ENCODE measurements at places on chromosomes 4 and X. TPM values are rescaled to one million over a fixed set of nuclear protein-coding genes. Genes with fewer than 3 reads are reported as not detected.

The FHDC1 gene
- 0.21 TPM for total RNA-seq

DNA sequence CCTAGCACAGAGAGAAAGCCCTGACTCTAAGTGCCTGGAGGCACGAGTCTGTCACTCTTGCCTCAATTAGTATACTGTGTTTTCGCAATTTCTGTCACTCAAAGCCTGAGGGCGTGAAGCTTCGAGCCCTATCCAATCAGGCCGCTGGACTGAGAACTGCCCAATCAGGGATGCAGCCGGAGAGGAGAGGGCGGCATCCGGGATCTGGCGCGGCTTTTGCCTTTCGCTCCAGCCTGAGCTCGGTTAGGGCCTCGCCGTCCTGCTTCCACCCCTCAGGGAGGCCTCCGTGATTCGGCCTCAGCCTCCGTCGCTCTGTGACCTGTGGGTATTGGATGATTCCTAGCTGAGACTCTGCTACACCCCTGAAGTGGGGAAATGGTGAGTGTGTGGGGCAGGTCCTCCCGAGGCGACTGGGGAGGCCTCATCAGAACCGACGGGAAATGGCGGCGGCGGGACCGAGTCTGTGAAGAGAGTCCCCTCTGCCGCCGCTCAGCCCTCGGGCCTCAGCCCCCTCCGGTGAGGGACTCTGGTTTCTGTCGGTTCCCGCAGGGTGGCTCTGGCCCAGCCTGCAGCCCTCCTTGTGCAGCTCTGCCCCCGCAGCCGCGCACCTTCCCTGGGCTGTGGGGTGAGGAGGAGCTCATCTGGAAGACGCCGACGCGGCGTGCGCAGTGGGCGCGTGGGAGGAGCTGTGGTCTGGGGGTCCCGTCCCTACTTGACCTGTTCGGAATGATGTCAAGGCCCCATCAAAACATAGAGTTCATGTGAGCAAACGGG, 48.5 kb downstream of the ZNF141 start:
- no peak for DNase-seq

DNA sequence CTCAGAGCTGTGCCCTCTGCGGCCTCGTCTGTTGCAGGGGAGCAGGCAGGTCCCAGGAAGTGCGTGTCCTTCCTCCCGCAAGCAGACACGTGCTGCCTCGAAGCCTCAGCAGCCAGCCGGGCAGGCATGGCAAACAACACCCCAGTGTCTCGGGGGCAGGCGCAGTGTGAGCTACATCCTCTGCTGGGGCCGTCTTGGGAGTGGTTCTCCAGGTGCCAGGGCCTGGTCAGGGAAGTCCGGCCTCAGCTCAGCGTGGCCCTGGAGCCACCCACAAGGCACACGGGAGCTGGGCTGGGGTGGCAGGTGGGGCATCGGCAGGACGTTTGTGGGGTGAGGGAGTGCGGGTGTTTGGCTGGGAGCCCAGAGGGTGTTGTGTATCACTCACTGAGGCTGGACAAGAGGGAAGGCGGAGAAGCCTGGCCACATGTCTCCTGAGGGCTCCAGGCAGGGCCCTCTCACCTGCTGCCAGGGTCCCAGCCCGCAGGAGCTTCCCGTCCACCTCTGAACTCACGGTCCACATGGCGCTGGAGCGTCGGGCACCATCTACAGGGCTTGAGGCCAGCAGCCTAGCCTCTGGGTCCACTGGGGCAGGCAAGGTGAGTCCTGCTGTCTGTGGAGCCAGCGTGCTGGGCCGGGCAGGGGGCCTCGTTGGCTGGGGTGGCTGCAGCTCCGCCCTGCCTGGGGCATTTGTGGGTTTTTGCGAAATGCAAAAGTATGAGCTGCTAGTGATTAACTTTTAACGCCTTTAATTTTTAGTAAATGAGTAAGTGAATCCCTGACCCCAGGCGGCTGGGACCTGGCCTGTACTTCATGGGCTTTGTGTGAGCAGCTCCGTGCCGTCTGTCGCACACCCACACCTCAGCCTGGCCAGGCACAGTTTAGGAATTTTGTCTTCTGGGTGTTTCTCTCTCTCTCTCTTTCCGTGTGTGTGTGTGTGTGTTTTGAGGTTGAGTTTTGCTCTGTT, 17.3 kb upstream of the UVSSA start:
- DNase-seq, result no peak

The PRDM8 gene
- 5.3 TPM for total RNA-seq

DNA sequence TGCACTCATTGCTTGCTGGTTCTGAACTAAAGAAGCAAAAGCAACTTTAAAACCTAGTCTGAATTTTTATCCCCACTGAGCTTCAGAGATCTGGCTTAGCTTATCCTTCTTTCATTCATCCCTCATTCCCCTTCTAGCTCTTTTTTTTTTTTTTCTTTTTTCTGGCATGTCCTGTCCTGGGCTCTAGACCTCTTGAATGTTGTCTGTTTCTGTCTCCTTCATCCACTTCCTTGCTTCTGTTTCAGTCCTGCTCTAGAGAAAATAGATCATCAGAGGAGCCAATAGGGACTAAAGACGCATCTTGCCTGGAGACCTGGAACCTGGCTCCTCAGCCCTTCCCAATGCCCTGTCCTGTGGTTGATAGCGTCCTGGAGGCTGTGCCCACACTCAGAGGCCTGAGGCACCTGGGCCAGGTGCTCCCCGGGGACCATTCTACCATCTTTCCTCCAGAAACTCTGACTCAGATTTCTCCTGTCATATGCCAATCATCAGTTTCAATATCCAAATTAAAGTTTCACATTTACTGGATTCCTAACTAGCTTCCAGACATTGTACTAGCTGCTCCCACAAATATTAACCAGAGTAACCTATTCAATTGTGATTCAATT, 115.7 kb upstream of the GATB start:
- no peak for DNase-seq

GRCh38 chrX:78331708-78332107, 4.3 kb upstream of the CYSLTR1 start:
- DNase-seq, result no peak

DNA sequence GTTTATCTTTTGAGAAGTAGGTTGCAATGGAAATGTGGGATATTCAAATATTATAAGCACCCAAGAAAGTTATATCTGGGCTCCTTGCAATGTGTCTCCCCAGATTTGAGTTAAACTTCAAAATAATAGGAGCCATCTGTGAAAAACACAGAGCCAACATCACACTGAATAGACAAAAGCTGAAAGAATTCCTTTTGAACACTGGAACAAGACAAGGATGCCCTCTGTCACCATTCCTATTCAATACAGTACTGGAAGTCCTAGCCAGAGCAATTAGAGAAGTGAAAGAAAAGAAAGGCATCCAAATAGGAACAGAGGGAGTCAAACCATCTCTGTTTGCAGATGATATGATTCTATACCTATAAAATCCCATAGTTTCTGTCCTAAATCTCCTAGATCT, 114.3 kb upstream of the IL1RAPL1 start:
- no peak for DNase-seq

The RIPPLY1 gene
- not detected for total RNA-seq

- DNase-seq, result no peak
These were observed 8.0 kb downstream of the OPRPN start for GRCh38 chr4:70405765-70406164.

- no peak for DNase-seq
These were observed 33.8 kb downstream of the OTUD6A start for GRCh38 chrX:70096052-70096451.

GRCh38 chr4:78040431-78040830, 16.7 kb upstream of the FRAS1 start:
- no peak for DNase-seq

- DNase-seq, result no peak
These were observed 583.4 kb downstream of the TRAM1L1 start for GRCh38 chr4:116501954-116502353.

- DNase-seq, result no peak
These were observed 79.3 kb upstream of the LIMCH1 start for GRCh38 chr4:41458689-41459088.

DNA sequence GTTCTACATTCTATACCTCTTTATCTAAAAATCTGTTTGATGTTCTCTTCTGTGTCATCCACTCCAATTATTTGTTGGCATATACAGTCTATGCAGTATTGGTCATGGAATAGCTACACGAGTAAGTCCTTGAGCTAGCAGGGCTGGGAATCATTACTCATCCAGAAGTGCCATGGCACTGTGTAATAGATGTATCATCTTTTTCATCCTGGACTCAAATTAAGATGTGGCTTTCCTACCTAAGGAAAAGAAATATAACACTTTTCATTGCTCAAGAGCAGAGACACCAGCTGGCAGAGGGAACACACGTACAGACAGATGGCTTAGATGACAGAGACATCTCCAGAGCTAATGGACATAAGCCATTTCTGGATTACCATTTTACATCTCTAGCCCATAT, 159.8 kb downstream of the FAM13A start:
- DNase-seq, result no peak

The MMRN1 gene
- total RNA-seq, result not detected

The ARMCX2 gene
- 1.0 TPM for total RNA-seq

- no peak for DNase-seq
These were observed 63.9 kb downstream of the USP26 start for GRCh38 chrX:133033010-133033409.

DNA sequence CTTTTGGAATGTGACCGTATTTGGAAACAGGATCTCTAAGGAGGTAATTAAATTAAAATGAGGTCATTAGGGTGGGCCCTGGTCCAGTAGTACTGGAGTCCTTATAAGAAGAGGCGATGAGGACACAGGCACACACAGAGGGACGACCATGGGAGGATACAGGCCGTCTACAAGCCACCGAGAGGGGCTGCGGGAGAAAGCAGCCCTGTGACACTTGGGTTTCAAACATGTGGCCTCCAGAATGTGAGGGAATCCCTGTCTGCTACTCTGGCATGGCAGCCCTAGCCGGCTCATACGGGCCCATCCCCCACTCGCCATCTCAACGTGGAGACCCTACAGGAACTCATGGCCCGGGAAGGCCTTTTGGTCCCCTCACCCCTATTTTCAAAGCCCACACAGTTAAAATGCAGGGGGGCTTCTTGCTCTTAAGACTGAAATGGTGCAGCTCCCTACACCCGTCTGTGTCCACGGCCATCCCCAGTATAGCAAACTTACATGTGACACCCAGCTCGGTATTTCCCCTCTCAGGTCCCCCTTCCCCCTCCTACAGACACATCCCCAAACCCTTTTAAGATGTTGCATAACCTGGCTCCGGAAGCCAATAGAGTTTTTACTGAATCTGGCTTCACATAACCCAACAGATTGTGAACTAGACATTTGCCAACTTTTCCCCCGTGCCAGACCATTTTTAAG, 124.1 kb upstream of the TBL1X start:
- DNase-seq, result no peak

The RBM47 gene
- 2.0 TPM for total RNA-seq

Data from Panc1 (cell line).